ENCODE measurements at places on chromosomes 1 and 21. TPM values are rescaled to one million over a fixed set of nuclear protein-coding genes. Genes with fewer than 3 reads are reported as not detected.

SPRR4 gene
- total RNA-seq = not detected

GRCh38 chr1:206812471-206812870 lies 40.2 kb upstream of the IL10 start:
- no peak for DNase-seq

GUCA2B gene
- total RNA-seq = not detected

TMEM200B gene
- total RNA-seq = 2.1 TPM

Measured in cardiac septum (tissue), 1 donor.